CD4-positive, alpha-beta memory T cell (primary cell): ENCODE measurements at places on chromosomes 4 and X. TPM values are rescaled to one million over a fixed set of nuclear protein-coding genes. Genes with fewer than 3 reads are reported as not detected.

DNA sequence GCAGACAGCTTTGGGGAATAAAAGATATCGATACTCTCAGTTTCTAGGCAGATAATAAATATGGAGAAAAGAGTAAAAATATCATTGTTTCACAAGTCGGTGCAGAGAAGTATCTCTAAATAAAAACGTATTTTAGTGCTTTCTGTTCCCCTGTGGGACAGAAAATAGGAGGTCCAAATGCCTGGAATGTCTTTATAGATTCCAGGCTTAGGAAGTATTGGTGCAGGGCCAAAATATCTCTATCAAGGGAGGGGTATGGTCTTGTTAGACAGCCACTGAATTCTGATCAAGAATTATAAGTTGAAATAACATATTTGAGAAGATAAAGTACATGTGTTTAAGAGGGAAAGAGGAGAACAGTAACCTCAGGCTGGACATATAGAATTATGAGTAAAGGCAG, 596.4 kb downstream of the PCDH18 start:
- H3K36me3 ChIP-seq = no peaks in the 10 kb centered on the region
- DNase-seq = no peak
- no peak overlapping the region for H3K27ac ChIP-seq
- no peak overlapping the region for H3K4me3 ChIP-seq
- no peaks in the 10 kb centered on the region for H3K27me3 ChIP-seq

GRCh38 chr4:19095491-19096046, 1074.0 kb upstream of the LCORL start:
- no peak overlapping the region for H3K27ac ChIP-seq
- no peaks in the 10 kb centered on the region for H3K4me1 ChIP-seq
- no peaks in the 10 kb centered on the region for H3K27me3 ChIP-seq
- DNase-seq = no peak
- no peaks in the 10 kb centered on the region for H3K36me3 ChIP-seq

DNA sequence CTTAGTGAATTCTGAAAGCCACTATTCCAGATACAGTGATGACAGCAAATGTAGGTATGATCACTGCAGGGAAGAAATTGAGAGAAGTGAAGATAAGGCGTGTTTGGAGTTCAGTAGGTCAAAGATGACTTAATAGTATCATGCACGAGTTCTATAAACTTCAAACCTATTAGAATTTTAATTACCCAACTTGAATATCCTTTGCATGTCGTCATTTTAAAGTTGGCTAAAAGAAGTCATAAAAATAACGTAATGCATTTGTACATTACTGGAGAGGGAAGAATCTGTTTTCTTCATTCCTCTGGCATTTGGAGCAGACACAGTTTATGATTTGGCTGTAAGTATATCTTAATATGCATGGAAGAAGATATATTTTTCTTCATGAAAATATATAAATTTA, 68.6 kb upstream of the MXRA5 start:
- no peak overlapping the region for H3K4me3 ChIP-seq
- H3K36me3 ChIP-seq = no peaks in the 10 kb centered on the region
- DNase-seq = no peak
- H3K4me1 ChIP-seq = no peaks in the 10 kb centered on the region

GRCh38 chrX:57227691-57228090, 58.8 kb upstream of the FAAH2 start:
- no peak for DNase-seq
- no peak overlapping the region for H3K27ac ChIP-seq

- H3K36me3 ChIP-seq = no peaks in the 10 kb centered on the region
- no peaks in the 10 kb centered on the region for H3K4me1 ChIP-seq
- H3K4me3 ChIP-seq = no peak overlapping the region
- no peaks in the 10 kb centered on the region for H3K27me3 ChIP-seq
- no peak overlapping the region for H3K27ac ChIP-seq
Measured at GRCh38 chr4:3492741-3493719, 29.9 kb downstream of the DOK7 start.

AFAP1 gene
- total RNA-seq = 21.8 TPM

GYG2 gene
- not detected for total RNA-seq

GAGE1 gene
- not detected for total RNA-seq
